ENCODE measurements at places on chromosomes 12 and 14. TPM values are rescaled to one million over a fixed set of nuclear protein-coding genes. Genes with fewer than 3 reads are reported as not detected.
A peak's percentile ranks its signal among the peaks of the same experiment; 100 is the strongest.

DNA sequence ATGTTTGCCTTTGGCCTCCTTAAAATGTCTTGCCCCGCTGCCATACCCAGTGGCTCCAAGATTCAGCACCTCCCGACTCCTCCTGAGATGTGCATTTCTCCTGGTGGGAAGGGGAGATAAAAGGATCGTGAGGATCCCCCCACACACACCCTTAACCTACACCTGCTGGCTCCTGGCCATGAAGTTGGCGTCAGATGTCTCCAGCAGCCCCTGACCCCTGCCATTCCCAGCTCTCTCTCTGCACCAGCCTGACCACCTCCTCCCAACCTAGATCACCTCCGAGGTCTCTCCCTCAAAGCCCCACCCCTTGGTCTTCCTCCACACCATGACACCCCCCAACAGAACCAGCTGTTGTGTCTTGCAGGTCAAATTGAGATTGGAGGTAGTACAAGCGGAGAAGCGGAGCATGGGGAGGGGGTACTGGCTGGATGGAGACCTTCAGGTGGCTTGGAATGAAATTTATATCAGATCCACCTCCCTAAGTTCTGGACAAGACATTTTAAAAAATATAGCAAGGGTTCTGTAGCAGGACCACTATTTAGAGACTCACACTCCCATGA is 151.1 kb upstream of the FKBP4 start:
- DNase-seq: no peak

DNA sequence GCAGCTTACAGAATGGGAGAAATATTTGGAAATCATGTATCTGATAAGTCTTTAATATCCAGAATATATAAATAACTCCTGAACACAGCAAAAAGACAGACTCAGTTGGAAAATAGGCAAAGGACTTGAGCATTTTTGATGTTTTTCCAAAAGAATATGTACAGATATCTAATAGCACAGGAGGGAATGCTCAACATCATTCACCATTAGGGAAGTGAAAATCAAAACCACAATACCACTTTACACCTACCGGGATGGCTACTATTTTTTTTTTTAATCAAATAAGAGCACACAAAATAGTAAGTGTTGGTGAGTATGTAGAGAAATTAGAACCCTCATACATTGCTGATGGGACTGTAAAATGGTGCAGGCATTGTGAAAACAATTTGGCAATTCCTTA is 75.6 kb downstream of the ANO6 start:
- no peak for DNase-seq

GRCh38 chr14:61428261-61428660 is 106.9 kb downstream of the PRKCH start:
- no peak for DNase-seq

DNA sequence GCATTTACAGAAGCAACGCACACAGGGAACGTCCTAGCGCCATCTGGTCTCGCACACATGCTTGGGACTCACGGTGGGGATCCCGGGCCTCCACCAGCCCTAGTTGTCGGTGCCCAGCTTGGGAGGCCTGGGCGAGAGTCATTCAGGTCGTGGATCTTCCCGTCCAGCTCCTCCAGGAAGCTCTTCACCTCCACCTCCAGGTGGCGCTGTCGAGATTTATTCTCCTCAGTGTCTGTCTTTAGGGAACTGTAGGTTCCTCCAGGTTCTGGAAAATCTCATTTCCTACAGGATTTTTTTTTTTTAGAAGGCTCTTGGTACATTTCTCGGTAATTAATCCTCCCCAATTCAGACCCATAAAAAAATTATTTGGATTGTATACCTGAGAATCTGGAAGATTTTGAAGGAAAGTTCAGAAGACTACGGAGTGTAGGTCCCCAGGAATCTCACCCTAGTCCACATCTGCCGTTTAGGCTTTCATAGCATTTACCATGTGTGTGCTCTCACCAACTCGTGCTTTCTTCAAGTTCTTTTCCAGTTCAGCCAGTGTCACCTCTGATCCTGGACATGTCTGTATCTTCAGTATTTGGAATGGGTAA is 910.0 kb downstream of the TMEM121 start:
- DNase-seq: no peak

DNA sequence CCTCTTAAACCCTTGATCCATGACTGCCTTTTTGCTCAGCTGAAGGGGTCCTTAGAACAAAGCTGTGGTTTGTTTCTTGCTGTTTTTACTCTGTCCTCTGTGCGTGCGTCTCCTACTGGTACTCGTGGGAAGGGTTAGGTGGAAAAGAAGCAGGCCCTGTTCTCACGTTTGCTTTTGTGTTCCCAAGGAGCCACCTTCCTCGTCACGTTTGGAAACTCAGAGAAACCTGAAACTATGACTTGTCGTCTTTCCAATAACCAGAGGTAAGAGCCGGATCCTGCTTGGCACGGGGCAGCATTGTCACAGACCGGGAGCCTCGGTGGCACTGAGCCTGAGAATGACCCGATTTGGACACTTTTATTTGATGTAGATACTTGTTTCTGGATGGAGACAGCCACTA is 13.1 kb downstream of the ZFYVE21 start:
- no peak for DNase-seq

DNA sequence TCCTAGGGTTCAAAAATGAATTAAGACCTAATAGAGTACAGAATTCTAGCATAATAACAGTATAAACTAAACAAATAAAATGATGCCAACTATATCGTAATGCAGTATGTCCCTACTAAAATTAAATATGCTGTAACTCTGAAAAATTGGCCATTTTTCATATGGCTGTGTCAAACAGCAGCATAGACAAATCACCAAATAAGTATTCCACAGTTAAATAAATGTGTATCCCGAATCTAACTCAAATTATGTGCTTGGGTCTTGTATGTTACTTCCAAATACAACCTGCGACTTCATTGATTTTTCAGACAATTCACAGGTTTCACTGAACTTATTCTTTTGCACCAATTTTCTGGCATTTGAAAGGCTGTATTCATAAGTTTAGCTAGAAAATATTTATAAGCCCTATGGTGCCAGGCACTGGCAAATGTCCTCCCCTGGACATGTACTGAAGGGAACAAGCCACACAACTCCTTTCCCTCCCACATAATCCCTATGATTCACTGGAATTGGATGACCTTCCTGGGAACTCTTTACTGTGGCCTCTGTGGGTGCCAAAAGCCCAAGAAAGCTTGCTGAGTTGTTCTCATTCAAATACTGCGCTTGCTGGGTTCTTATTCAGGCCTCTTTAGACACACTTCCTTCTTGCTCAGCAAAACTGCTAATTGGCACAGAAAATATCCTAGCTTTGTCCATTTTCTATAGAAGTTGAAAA is 108.8 kb downstream of the KITLG start:
- no peak for DNase-seq

- DNase-seq: no peak
Measured at GRCh38 chr12:28954333-28954732, 194.7 kb upstream of the FAR2 start.

DNA sequence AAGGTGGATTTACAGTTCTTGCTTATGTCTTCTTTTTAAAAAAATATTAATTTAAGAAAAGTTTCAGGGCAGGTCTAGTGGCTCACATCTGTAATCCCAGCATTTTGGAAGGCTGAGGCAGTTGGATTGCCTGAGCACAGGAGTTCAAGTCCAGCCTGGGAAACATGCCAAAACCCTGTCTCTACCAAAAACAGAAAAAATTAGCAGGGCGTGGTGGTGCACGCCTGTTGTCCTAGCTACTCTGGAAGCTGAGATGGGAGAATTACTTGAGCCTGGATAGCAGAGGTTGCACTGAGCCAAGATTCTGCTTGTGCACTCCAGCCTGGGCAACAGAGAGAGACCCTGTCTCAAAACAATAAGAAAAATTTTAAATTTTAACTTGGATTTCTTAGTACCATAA is 5.4 kb upstream of the TAS2R46 start:
- DNase-seq: peak; percentile 60

The RNASE4 gene
- total RNA-seq: 4.7 TPM

The KRT73 gene
- total RNA-seq: not detected

The PLA2G1B gene
- not detected for total RNA-seq

The BDKRB1 gene
- not detected for total RNA-seq

The OVCH1 gene
- not detected for total RNA-seq

The TAS2R8 gene
- total RNA-seq: not detected

All from heart left ventricle (tissue), 16 donors.